ENCODE measurements at places on chromosomes 4 and X.

DNA sequence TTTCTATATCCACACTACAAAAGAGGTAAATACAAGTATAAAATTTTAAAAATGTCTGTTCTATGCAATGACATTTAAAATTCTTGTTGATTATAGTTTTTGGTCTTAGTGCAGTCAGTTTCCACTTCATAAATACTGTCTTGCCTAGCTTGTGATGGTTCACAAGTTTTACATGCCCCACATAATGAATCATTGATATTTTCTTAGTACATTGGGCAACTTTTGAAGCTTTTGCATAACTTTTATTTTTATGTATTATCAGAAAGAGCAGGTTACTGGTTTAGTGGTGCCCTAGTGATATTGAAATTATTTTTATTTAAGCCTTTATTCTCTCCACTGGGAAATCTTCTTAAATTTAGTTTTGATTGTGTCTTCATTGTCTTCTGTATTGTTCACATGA lies 388.0 kb downstream of the CCSER1 start:
- no peak for DNase-seq

DNA sequence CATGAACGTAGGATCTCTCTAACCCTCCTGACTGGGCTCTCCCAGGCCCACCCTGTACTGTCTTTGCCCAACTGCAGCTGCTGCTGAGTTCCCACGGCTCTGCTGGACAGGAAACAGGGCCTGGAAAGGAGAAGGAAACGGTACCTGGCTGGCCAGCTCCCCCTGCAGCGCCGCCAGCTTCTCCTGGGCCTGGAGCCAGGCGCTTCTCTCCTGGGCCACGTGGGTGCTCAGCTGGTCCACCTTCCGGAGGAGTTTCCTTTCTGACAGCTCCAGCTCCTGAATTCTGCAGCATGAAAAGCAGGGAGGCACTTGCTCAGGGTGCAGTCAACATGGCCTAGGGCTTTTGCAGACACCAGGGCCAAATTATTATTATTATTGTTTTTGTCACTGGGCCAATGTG lies 6.5 kb downstream of the C4orf50 start:
- DNase-seq = no peak

GRCh38 chr4:52091801-52092200 lies 40.7 kb downstream of the SPATA18 start:
- no peak for DNase-seq

GRCh38 chr4:174626342-174627008 lies 104.2 kb upstream of the HPGD start:
- no peak for DNase-seq

DNA sequence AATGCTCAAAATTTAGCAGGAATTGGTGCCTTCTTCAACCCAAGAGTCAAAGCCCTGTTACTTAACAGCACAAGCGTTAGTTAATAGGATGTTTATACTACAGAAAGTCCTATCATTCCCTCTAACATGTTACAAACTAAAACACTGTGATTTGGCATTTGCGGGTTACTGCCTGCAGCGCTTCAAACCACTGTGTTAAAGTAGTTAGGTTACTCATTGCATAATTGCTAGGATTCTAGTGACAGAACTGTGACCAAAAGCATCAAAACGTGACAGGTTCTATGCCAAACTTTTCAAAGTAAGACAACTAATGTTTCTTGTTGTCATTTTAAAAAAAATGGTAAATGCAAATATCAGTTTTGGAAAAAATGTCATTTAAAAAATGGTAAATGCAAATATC lies 442.8 kb upstream of the ZFP42 start:
- no peak for DNase-seq

- DNase-seq = no peak
These were observed 14.9 kb downstream of the RNF150 start for GRCh38 chr4:141118381-141118780.

DNA sequence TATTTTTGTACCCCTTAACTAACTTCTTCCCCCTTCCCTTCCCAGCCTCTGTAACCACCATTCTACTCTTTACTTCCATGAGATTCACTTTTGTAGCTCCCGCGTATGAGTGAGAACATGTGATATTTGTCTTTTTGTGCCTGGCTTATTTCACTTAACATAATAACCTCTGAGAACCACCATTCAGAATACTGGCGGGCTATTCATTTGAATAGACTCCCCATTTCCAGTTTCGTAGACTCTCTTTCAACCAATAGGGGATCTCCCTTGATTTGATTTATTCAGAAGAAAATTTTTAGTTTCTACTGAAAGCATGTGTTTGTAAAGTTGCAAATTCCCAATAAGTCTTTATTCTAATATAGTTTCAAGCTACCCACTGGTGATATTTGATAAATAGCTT lies 117.2 kb downstream of the GATB start:
- no peak for DNase-seq

DNA sequence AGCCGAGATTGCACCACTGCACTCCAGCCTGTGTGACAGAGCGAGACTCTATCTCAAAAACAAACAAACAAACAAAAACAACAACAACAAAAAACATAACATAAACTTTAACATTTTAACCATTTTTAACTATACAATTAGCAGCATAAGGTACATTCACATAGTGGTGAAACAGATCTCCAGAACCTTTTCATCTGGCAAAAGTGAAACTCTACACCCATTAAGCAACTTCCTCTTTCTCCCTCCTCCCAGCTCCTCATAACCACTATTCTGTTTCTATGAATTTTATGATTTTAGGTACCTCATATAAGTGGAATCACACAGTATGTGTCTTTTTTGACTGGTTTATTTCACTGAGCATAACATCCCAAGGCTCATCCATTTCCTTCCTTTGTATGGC lies 103.6 kb downstream of the FAM13A start:
- no peak for DNase-seq

DNA sequence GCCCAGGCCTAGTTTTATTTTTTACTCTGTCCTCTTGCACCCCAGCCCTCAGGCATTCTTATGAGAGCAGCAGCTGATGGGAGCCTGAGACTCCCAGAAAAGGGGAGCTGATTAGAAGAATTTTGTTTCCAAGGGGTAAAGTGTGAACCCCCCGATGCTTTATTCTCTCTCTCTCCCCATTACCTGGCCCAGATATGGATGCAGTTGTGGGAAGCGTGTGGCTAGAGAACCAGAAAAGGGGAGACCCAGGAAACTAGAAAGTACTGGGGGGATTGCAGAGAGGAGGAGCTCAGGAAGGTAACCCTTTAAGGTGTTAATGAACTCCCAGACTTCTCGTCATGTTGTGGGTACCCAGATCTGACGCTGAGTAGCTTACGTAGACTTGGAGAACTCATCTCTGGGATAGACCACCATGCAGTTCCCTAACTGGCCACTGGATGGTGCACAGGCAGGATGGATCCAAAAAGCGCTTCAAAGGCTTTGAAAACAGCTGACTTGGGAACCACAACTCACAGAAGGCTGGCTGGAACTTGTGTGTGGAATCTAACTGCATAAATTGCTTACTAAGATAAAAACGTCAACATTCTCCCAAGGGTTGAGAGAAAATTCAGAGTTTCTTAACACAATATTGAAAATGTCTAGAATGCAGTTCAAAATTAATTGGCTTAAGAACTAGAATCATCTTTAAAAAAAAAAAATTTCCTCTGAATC lies 64.7 kb downstream of the TBC1D14 start:
- DNase-seq = peak; percentile 63

DNA sequence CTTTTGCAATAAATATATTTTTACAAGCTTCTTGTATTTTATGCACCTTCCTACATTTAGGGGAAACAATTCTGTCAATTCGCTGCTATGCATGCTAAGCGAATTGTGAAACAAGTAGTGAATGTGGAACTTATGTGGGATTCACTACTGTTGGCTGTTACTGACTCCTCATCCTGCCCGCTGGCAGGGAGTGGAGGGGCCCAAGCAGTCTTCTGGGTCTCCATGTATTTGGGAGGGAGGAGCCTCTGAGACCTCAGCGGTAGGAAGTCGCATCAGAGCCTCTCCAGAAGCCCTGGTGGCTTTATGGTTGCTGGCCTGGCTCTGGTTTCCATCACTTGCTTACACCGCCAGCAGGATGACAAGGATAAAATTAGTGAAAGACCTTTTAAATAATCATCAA lies 3.7 kb upstream of the SETD7 start:
- DNase-seq = no peak

DNA sequence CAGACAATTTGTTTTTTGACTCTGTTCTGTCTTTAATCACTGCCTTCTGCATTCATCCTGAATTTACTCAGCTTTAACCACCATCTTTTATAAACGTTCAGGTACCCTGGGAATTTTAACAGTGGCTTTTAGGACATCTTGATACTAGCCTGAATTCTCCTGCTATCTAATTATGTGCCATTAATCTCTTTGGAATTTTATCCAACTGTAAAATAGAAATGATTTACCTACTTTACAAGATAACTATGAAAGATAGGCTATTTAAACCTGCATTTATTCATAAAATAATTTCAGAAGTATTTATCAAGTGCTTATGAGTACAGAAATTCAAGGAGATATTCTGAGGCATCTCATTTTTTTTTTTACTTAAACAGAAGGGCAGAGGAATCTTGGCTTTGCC lies 146.5 kb upstream of the PLAC1 start:
- no peak for DNase-seq

DNA sequence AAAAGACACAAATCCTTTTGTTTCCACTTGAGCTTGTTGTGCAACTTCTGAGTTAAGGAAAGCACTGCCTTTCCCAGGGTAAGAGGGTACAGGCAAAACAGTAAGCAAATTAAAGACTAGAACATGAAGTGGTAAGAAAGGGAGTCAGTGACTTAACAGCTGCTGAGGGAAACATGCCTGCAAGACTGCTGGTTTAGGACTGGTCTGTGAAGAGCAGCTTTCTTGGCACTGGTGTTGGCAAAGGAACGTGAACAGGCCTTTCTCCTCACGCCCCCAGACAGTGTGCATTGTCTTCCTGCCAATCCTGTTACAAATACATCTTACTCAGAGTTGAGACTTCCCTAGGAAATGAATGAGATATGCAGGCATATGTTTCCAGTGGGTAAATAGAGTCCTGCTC lies 2.6 kb downstream of the LHFPL1 start:
- DNase-seq = no peak
